ENCODE measurements at places on chromosomes 2 and 18. TPM values are rescaled to one million over a fixed set of nuclear protein-coding genes. Genes with fewer than 3 reads are reported as not detected.

GRCh38 chr2:98833172-98833916 lies 102.4 kb upstream of the MGAT4A start:
- no peak for DNase-seq

- DNase-seq, result no peak
Observed at GRCh38 chr2:110713513-110714362, 18.6 kb upstream of the ACOXL start.

- no peak for DNase-seq
Observed at GRCh38 chr2:66034467-66034866, 400.5 kb upstream of the MEIS1 start.

DNA sequence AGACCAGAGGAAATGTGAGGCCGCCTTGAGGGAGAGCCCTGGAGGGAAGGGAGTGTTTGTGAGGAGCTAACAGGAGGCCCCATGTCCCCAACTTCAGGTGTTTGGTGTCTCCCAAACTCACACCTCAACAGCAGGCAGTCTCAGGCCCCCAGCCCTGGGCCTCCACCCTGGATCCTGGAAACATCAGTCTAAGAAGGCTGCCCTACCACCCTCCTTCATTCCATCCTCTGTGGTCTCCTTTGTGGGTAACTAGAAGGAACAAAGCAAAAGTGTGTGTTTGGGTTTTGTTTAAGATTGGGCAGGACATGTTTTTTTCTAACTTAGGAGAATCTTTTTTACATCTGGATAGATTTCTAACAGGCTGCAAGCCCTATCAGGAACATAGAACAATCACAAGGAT lies 404.3 kb downstream of the BCL11A start:
- no peak for DNase-seq

GRCh38 chr2:112108178-112108832 lies 29.9 kb upstream of the FBLN7 start:
- DNase-seq, result no peak

GRCh38 chr2:229363185-229363814 lies 92.2 kb upstream of the PID1 start:
- DNase-seq, result no peak

- DNase-seq, result no peak
Observed at GRCh38 chr2:237472909-237473877, 13.9 kb upstream of the MLPH start.

GRCh38 chr2:65371074-65371434 lies 61.3 kb downstream of the SPRED2 start:
- no peak for DNase-seq

DNA sequence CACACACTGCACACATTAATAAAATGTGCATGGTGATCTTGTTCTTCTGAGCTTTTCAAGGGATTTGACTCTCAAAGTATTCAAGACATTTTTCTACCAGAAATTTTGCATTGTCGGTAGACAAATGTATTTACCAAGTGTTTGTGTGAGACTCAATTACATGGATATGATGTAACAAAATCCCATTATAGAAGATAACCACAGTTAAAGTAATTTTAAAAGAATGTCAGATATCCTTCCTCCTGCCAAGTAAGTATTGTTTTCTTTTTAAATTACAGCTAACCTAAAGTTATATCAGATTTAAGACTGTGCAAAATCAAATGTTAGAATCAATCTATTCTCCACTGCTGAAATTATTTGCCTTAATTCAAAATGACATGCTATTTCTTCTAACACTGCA lies 1344.5 kb upstream of the CHAC2 start:
- no peak for DNase-seq

DNA sequence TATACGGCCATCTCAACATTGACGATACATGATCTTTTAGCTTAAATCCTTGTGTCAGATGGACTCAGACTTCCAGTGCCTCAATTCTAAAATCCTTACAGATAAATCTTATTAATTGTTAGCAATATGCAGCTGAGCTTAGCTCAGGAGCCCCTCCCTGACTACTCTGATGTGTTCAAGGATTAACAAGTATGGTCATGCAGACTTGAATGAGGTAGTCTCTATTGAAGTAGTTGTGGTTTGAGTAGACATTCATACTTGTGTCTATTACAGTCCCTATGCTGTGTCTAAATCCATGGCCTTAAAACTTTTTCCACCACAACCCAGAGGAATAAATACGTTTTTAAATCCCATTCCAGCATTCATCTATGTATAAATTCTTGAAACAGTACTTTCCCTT lies 119.5 kb downstream of the NUP35 start:
- no peak for DNase-seq

The LCT gene
- total RNA-seq, result 0.22 TPM

The CXCR2 gene
- not detected for total RNA-seq

The INPP5D gene
- total RNA-seq, result 123 TPM

The TACR1 gene
- total RNA-seq, result not detected

The PIEZO2 gene
- not detected for total RNA-seq

The ADD2 gene
- total RNA-seq, result 9.3 TPM
